ENCODE measurements at places on chromosomes 11 and 22.

DNA sequence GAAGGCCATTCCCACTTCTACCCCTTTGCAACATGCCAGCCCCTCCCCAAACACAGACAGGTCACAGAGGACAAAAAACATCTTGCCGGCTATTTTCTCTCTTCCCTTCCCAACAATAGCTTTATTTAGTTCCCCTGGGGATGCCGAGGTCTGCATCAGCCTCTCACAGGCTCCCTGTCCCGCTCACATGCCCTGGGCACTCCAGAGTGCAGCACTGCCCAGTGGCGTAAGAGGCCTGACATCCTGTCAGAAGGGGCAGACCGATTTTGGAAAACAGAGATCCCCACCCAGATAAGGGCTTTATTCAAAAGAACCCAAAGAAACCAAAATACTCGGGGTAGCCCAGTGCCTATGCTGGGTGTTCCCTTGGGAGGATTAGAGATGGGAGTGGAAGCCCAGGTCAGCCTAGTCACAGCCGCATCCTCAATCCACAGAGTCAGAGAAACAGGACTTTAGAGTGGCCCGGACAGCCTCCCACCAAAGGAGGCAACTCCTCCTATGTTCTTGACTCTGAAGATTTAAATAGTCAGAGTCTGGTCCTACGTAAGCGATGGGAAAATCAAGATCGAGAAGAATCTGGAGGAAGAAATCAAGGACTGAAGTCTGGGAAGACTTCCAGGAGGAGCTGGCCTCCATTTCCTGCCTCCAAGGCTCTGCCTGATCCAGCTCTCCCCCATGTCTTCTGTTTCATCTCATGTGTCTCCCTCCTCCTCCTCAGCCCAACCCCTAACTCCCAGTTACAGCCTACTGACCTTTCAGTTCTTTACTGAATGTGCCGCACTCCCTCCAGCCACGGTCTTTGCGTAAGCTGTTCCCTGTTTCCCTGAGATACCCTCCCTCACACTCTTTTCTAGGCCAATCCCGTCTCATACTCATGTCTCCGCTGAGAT lies 129.3 kb downstream of the FBXO7 start:
- no peak for DNase-seq

DNA sequence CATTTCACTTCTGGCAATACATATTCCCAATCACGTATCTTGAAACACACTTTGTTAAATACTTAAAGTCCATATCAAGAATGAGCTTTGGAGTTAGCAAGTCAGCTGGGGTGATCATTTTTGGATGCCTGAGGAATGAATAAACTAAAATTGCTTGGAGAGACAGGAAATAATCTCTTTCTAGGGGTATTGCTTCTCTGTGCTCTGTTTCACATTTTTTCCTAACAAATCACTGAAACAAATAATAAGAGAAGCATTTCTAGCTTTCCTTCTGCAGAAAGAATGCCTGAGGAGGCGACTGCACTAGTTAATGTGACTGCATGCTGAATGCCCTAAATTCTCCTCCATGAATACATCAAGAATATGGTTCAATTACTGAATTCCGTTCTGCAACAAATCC lies 541.4 kb upstream of the CCDC90B start:
- DNase-seq: no peak

DNA sequence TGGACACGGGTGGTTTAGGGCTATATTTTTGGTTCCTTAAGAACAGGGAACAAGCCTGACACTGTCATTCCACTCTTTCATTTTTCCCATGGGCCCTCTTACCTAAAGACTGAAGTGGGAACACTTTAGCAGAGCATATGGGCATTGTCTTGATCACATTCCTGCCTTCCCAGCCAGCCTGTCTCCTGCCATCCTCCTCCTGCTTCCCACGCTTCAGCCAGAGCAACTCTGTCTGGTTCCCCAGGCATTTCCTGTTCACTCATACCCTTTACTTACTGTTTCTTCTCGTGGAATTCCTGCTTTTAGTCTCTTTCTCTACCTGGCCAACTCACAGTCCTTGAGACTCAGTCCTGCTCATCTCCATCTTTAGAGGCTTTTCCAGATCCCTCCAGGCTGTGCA lies 22.8 kb downstream of the MRPL16 start:
- DNase-seq: no peak

GRCh38 chr11:130671801-130672700 lies 223.6 kb downstream of the ADAMTS15 start:
- DNase-seq: no peak

GRCh38 chr11:107591378-107592230 lies 657 bp downstream of the ELMOD1 start:
- no peak for DNase-seq

DNA sequence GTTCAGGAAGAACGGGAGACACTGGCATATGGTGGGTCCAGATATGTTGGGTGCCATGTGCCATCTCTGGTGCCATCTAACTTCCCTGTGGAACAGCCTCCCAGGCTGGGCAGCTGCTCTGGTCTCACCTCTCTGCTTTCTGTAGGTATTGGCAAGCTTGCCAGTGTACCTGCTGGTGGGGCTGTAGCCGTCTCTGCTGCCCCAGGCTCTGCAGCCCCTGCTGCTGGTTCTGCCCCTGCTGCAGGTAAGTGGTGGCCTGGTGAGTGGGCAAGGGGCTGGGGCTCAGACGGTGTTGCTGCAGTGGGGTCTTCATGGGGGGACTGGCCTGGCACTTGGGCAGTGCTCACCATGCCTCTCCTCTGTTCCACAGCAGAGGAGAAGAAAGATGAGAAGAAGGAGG lies 2.6 kb downstream of the RPLP2 start:
- DNase-seq: no peak

DNA sequence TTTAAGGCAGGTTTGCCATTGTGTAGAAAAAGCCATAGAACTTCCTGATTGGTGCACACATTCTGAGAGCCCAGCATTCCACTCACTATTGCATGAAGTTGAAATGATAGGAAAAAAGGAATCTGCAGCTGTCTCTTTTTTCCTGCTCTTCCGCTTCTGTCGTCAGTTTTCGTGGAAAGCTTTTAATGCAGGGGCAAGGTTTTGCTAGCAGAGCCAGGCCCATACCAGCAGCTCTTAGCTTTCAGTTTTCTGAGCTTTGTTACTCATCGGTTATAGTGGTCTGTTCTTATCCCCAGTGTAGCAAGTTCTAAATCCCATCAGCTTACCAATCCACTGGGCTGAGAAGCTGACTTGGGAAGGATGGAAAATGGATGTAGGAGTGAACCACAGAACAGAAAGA lies 162.9 kb upstream of the TTC12 start:
- DNase-seq: no peak

DNA sequence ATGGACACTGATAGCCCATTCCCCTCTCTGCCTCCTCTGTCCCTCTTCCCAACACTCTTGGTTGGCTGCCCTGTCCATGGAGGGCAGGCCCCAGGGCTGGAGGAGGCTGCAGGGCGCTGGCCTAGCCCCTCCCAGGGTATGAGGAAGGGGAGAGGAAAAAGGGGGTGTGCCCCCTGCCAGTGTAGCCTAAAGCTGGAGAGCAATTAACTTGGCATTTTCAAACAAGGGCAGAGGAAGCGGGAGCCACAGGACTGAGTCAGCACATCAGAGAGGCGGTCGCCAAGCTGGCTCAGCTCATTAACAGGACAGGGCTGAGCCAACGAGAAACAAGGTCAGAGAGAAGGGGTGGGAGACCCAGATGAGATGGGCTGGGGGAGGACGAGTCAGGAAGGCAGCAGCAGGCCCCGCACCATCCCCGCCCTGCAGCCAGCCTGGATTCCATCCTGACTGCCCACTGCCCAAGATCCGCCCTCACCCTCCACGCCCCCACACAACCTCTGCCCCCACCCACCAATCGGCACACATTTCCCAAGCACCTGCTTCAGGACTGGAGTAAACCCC lies 76.3 kb downstream of the BUD13 start:
- DNase-seq: no peak

DNA sequence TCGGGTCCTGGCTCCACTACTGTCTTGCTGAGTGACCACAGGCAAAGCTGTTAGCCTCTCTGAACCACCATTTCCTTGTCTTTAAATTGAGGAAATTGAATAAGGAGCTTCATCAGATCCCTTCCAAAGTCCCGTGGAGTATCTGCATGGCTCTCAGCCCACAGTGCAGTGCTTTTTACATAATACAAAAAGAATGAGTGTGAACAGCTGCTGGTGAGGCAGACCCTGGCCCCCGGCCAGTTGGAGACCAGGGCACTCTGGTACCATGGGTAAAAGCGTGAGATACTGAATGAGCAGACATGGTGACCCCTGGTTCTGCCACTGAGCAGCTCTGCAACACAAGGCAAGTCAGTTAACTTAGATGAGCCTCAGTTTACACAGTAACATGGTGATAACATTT lies 86.8 kb downstream of the GALNT18 start:
- DNase-seq: no peak

- no peak for DNase-seq
Observed at GRCh38 chr11:122723576-122723975, 68.1 kb downstream of the UBASH3B start.

DNA sequence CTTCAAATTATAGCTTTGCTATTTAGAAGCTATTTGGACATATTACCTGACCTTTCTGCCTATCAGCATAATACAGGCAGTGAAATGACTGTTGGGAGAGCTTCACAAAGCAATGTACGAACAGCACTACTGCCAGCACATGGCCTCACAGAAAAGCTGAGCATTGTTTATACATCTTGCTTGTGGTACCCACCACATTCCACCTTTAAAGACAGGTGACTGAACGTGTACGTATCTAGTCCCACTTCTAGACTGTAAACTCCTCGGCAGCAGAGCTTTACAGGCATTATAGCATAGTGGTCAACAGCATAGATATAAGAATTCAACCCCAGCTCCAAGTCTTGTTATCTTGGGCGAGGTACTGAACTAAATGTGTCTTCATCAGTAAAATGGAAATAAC lies 1.6 kb downstream of the JOSD1 start:
- DNase-seq: no peak

DNA sequence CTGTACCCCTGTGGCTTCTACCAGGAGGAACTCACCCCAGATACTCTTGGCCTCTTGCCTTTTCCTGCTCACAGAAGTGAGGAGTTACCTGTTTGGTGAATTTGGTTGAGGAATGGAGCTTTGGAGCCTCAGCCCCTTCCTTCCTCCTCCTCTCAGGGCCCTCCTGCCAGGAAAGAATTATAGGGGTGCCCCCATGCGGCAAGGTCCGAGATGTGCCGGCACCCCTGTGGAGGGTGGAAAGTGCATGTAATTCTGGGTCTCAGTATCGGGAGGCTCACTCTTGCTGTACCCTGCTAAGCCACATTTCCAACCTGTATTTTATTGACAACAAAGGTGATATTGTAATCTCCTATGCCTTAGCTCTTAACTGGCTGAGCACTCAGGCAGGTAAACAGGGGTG lies 13.7 kb upstream of the IGSF22 start:
- DNase-seq: no peak

DNA sequence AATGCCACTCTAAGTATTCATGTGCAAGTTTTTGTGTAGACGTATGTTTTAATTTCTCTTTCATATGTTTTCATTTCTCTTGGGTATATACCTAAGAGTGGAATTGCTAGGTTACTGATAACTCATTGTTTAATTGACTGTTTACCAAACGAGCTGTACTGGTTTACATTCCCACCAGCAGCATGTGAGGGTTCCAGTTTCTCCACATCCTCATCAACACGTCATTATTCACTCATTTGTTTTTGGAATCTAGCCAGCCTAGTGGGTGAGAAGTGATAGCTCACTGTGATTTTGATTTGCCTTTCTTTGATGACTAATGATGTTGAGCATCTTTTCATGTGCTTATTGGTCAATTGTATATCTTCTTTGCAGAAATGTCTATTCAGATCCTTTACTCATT lies 4.0 kb downstream of the ANKRD13D start:
- no peak for DNase-seq

GRCh38 chr11:134537941-134538340 lies 125.9 kb upstream of the B3GAT1 start:
- no peak for DNase-seq

DNA sequence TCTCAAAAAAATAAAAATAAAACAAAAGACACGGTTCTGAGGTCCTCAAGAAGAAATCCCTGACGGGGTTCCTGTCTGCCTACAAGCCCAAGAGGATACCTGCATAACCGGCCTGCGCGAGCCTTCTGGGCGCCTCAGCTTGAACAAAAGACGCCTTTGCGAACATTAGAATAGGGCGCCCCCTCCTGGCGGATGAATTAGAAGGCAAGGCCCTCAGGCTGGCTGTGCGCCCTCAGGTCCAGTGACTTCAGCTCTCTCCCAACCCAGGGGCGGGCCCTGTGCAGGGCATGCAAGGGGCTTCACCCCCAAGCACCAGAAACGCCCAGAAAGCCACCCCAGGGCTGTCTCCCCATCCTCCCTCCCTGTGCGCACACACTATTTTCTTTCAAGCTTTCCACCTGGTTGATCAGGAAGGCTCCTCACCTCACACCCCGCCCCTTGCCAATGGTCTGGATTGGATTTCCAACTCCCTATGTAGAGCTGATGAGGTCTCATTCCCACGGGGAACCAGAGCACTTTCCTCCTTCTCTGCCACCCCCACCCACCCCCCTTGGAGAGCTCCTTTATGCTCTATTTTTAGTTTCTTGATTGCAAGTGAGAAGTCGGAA lies 273.3 kb downstream of the BUD13 start:
- DNase-seq: peak; percentile 39

DNA sequence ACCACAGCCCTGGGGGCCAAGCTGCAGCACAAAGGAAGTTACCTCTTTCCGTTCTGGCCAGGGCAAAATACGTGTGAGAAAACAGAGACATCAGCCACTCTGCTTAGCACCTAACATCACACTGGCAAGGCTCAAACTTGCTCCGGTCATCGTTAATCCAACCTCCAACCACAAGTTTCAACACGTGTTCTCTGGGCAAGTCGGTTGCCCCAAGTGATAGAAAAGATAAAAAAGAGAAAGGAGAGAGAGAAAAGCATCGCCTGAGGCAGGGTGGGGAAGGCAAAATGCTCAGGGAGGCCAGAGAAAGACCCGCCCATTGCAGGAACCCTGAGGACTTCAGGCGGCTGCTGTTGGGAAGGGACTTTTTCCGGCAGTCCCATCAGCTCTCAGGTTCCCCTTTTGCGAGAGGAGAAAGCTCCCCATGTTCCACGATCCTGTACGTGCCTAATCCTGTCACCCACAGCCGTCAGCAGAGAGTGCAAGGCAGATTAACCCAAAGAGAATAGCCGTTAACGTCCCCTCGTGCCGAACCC lies 18.5 kb upstream of the B4GALNT4 start:
- DNase-seq: no peak

GRCh38 chr11:67366961-67367760 lies 6.2 kb downstream of the CLCF1 start:
- no peak for DNase-seq

Data from GM18507 (cell line).